ENCODE measurements at places on chromosomes 5 and 9. TPM values are rescaled to one million over a fixed set of nuclear protein-coding genes. Genes with fewer than 3 reads are reported as not detected.

The ADRB2 gene
- 9.4 TPM for total RNA-seq

The DMRT3 gene
- total RNA-seq = not detected

The CORO2A gene
- total RNA-seq = 2.6 TPM

The SLIT3 gene
- total RNA-seq = under 0.01 TPM

The ENTREP1 gene
- total RNA-seq = 19.8 TPM

The TXNDC8 gene
- not detected for total RNA-seq

The PROP1 gene
- total RNA-seq = not detected

The FGF1 gene
- total RNA-seq = 0.44 TPM

The OLFM1 gene
- total RNA-seq = 25.5 TPM

The CCNO gene
- 0.16 TPM for total RNA-seq

The SYNPO gene
- total RNA-seq = 7.1 TPM

The SLC34A3 gene
- not detected for total RNA-seq

The SPINK7 gene
- not detected for total RNA-seq

The CFAP157 gene
- total RNA-seq = not detected

The C1QTNF3 gene
- 0.65 TPM for total RNA-seq

The BARHL1 gene
- not detected for total RNA-seq

The ECM2 gene
- not detected for total RNA-seq

The RIOK2 gene
- 12.6 TPM for total RNA-seq

The RAD23B gene
- 62.3 TPM for total RNA-seq

The RNF183 gene
- not detected for total RNA-seq

The CSF2 gene
- 1.3 TPM for total RNA-seq

The CARD9 gene
- total RNA-seq = 0.16 TPM

The CCDC183 gene
- 0.81 TPM for total RNA-seq

The WDR38 gene
- not detected for total RNA-seq

The SLC1A3 gene
- 0.49 TPM for total RNA-seq

The FRMPD1 gene
- total RNA-seq = not detected

The IFNA21 gene
- not detected for total RNA-seq

The SAPCD2 gene
- 13.6 TPM for total RNA-seq

The ARHGEF37 gene
- 35.4 TPM for total RNA-seq

The CDKN2B gene
- total RNA-seq = 3.1 TPM

The FAXDC2 gene
- 15.9 TPM for total RNA-seq

The RC3H2 gene
- total RNA-seq = 32.5 TPM

The ETF1 gene
- 91.3 TPM for total RNA-seq

The ANGPTL2 gene
- total RNA-seq = 14.6 TPM

The ALDH1A1 gene
- total RNA-seq = 3,182 TPM

The C9orf50 gene
- total RNA-seq = under 0.01 TPM

The TEK gene
- 45.0 TPM for total RNA-seq

The EGR1 gene
- total RNA-seq = 0.32 TPM

The TNFSF8 gene
- total RNA-seq = not detected

The CWC27 gene
- total RNA-seq = 8.7 TPM

The ARSI gene
- 0.16 TPM for total RNA-seq

The PCDHA4 gene
- 0.19 TPM for total RNA-seq

The ZBED3 gene
- 2.0 TPM for total RNA-seq

The SPINK6 gene
- not detected for total RNA-seq

The PDE4D gene
- 40.8 TPM for total RNA-seq

The PHF24 gene
- not detected for total RNA-seq
